Occipital lobe (tissue), 3 donors: ENCODE measurements at places on chromosomes 1 and 21. TPM values are rescaled to one million over a fixed set of nuclear protein-coding genes. Genes with fewer than 3 reads are reported as not detected.

OR2T11 gene
- total RNA-seq: not detected

- DNase-seq: no peak
These were observed 122.4 kb downstream of the MAST2 start for GRCh38 chr1:45925728-45926287.

DNA sequence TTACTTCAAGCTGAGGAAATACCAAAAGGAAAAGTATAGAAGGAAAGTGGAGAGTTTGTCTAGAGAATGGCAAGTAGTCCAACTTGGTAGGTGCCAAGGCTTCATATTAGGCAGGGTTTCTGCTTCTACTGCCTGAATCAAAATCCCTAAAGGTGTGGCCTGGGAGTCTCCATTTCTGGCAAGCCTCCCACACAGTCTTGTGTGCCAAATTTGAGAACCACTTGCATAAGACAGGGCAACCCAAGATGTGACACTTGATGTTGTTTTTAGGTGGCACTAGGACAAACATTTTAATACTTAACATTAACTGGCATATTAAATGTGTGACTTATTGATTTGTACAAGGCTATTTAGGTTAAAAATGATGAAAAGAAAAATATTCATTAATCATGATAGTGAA is 60.1 kb downstream of the ATG4C start:
- no peak for DNase-seq

DNA sequence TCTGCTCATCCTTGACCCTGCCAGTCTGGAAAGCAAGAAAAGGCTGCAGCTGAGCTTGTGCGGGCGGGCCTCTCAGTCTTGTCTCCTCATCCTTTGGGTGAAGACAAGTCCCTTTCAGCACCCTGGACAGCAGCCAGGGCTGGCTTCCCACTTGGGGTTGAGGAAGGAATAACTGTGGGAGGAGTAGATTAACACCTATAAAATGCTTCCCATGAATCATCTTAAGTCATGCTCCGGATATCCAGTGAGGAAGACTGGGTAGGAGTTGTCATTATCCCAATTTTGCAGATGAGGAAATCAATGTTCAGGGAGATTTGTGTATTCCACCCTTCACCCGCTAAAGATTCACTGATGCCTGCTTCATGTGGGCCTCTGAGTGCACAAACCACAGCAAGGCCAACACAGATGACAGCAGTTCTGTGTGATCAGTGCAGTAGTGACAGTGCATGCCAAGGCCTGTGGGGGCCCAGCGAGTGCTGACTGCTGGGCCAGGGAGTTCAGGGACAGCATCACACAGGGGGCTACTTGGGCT is 20.1 kb upstream of the COL16A1 start:
- no peak for DNase-seq

DNA sequence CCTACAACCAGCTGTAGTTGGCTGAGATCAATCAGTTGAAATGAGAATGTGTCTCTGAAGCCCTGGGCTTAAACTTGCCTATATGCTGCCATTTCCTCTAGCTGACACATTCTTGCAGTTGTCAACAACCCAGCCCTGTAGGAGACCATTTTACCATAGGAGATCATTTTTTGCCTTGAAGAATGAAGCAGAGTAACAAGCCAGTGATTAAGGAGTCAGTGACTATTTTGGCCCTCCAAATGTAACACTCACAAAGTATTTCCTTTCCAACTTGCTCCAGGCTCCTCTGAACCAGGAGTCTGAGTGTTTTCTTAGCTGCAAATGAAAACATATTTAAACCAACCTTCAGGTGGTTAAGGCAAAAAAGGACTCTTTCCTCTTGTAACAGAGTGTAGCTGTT is 183.5 kb downstream of the ZZZ3 start:
- no peak for DNase-seq

ACTN2 gene
- 59.1 TPM for total RNA-seq

DNA sequence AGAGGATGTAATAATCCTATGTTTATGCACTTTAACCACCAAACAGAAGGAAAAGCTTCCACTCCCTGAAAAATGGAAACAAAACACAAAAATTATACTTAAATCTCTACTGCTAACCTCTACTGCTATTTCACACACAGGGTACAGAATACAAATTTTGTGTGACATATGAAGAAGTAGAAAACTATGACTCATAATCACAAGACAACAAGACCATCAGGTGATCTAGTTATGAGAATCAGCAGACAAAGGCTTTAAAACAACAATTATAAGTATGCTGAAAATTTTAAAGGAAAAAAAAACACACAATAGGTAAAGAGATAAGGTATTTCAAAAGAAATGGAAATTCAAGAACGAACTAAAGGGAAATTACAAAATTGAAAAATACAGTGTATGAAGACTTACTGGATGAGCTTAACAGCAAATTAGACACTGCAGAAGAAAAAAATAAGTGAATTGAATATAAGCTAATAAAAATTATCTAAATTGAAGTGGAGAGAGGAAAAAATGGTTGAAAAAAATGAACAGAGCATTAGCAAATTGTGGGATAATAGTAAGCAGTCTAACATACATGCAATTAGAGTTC is 13.6 kb upstream of the NAV1 start:
- no peak for DNase-seq

DNA sequence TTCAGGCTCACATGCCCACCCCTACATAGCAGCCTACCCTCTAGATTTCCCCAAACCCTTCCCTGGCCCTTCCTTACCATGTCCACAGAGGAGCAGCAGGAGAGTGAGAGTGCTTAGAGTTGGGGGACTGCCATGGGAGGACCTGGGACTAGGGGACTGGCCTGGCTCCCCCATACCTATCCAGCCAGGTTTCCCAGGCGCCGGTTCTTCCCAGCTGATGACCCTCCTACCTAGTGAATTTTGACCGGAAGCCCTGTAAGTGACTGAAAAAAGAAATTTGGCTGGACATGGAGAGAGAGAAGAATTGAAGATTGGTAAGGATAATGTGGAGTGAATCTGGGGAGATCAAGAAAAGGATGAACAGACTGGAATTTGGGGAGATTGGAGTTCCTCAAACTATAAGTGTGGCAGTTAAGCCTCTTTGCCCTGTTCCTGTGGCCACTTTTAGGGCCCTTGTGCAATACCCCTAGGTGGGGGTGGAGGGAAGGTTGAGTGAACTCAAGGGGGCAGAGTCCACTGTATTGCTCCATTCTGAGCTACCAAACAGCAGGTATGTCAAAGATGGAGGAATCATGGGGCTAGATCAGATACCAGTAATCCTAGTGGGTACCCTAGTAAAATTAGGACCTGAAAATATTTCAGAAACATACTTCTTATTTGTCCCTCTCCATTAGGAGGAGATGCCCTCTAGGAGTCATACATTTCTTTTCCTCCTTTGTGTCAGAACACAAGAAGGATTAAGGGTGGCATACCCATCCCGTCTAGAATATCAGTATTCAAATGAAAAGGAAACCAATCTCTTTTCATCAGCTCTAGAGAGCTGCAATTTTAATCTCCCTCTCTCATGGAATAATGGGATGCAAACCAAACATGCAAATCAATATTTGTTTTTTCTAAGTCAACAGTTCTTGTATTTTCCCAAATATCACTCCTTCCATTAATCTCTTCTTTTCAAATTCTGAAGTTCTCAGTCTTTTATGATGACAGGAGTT is 1.2 kb downstream of the HJV start:
- DNase-seq: no peak

GRCh38 chr1:20829531-20829930 is 42.4 kb upstream of the HP1BP3 start:
- no peak for DNase-seq

DNA sequence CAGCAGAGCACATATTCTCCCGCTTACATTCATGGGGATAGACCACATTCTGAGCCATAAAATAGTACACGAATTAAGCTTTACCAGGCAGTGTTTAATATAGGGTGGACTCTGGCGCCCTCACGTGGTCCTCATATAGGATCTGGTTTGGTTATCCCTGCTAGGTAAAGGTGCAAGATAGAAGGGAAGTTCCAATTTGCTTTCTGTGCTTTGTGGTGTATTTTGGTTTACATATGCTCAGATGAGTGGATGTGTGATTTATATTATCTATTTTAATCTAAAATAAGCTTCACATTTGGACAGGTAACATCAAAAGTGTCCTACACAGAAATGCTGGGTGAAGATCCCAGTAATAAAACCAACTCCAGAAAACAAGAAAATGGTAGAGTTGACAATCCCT is 3.6 kb downstream of the CR1 start:
- DNase-seq: no peak

URB2 gene
- total RNA-seq: 13.1 TPM

ACBD6 gene
- 52.6 TPM for total RNA-seq

AGL gene
- 34.3 TPM for total RNA-seq

GRCh38 chr1:39620659-39621165 is 18.7 kb downstream of the HEYL start:
- DNase-seq: no peak

GRCh38 chr1:11930571-11931445 is 3.7 kb upstream of the PLOD1 start:
- DNase-seq: no peak

CNR2 gene
- total RNA-seq: not detected

TGFB2 gene
- total RNA-seq: 61.8 TPM

CTTNBP2NL gene
- 23.9 TPM for total RNA-seq

DNA sequence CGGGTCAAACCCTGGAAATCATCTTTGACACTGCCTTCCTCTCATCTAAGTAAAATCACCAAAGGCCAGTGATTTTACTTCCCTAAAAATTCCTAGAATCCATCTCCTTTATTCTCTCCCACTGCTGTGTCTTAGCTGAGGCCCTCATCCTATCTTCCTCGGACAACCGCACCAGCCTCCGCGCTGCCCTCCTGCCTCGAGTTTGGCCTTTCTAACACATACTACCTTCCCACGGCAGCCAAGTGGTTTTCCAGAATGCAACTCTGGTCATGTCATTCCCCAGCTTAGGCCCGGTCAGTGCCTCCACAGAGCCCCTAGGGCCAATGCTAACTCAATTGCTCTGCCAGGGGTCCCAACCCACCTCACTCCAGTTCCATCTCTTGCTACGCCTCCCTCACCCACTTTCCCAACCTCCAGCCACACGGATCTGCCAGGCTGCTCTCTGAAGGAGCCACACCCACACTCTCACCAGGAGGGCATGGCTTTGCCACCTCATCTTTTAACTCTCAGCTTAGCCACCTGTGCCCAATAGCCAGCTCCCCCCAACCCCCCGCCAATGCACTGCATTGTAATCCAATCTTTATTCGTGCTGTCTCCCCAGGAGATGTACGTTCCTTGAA is 6.8 kb downstream of the TMEM9 start:
- no peak for DNase-seq

GRCh38 chr1:155210314-155211104 is 2.0 kb downstream of the MTX1 start:
- DNase-seq: no peak

GRCh38 chr1:198575798-198576641 is 35.5 kb upstream of the ATP6V1G3 start:
- no peak for DNase-seq

PADI3 gene
- total RNA-seq: not detected

NTMT2 gene
- total RNA-seq: not detected
